Lung microvascular endothelial cell (primary cell): ENCODE measurements at places on chromosomes 11 and 22. TPM values are rescaled to one million over a fixed set of nuclear protein-coding genes. Genes with fewer than 3 reads are reported as not detected.
A peak's percentile ranks its signal among the peaks of the same experiment; 100 is the strongest.

- DNase-seq, result no peak
Observed at GRCh38 chr11:37184326-37184725, 586.3 kb upstream of the RAG2 start.

- DNase-seq, result no peak
Observed at GRCh38 chr11:41982975-41983374, 523.5 kb upstream of the LRRC4C start.

- DNase-seq, result no peak
Observed at GRCh38 chr22:49848690-49849160, 4.9 kb upstream of the ZBED4 start.

DNA sequence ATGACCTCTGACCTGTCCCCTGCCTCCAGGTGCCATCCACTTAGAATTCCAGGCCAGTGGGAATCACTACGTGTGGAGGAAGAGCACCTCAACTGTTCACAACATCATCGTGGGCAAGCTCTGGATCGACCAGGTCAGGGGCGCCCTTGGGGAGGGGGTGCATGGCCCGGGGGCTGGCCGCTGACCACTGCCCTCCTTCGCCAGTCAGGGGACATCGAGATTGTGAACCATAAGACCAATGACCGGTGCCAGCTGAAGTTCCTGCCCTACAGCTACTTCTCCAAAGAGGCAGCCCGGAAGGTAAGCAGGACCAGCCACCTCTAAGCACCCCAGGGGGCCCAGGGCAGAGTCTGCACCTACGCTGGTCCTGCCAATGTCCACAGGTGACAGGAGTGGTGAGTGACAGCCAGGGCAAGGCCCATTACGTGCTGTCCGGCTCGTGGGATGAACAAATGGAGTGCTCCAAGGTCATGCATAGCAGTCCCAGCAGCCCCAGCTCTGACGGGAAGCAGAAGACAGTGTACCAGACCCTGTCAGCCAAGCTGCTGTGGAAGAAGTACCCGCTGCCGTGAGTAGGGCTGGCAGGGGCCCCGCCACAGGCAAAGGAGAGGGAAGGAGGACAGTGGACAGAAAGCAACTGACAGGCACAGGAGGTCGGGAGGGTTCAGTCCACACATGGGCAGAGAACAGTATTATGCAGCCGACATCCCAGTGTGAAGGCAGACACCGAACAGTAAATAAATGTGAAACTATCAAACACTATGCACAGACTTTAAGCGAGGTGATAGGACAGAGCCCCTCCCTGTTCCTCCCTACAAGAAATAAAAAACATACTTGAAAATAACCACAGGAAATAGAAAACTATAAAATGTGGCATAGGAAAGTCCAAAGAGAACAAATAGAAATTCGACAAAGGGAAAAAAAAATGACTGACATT, 74.9 kb downstream of the MORC2 start:
- no peak for DNase-seq

- DNase-seq, result peak; percentile 25
Observed at GRCh38 chr11:1548221-1549070, 23.6 kb downstream of the DUSP8 start.

DNA sequence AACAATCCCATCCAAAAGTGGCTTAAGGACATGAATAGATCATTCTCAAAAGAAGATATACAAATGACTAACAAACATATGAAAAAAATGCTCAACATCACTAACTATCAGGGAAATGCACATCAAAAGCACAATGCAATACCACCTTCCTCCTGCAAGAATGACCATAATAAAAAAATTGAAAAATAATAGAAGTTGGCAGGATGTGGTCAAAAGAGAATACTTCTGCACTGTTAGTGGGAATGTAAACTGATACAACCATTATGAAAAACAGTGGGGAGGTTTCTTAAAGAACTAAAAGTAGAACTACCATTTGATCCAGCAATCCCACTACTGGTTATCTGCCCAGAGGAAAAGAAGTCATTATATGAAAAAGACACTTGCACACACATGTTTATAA, 77.7 kb upstream of the SC5D start:
- no peak for DNase-seq

- DNase-seq, result no peak
Observed at GRCh38 chr11:60867871-60868681, 734 bp downstream of the ZP1 start.

DNA sequence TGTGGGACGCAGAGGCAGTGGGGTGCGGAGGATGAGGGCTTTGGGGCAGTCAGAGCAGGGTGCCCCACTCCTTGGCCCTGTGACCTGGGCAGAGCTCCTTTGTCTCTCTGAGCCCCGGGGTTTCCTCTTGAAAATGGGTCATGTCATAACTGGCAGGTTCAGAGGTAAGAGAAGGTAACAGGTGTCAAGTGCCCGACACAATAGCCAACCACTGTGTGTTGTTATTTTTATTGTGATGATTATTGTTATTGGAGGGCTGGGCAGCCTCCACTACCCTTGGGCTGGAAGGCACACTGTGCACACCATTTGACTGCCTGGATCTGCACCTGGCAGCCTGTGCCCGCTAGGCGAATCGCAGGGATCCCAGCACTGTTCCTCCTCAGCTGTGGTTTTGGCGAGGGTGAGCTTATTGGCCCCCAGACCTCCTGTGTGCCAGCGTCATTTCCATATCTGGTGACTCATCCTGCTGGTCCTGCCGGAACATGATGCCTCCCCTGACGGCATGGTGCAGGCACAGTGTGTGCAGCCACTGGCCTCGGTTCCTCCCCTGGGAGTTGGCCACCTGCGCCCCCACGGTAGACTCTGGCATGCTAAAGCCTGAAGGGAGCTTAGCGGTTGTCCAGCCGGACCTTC, 15.4 kb upstream of the SOX10 start:
- peak; percentile 69 for DNase-seq

- DNase-seq, result peak; percentile 27
Observed at GRCh38 chr11:1484695-1485503, 1.7 kb downstream of the MOB2 start.

- DNase-seq, result no peak
Observed at GRCh38 chr11:7489376-7489775, 4.1 kb downstream of the OLFML1 start.

DNA sequence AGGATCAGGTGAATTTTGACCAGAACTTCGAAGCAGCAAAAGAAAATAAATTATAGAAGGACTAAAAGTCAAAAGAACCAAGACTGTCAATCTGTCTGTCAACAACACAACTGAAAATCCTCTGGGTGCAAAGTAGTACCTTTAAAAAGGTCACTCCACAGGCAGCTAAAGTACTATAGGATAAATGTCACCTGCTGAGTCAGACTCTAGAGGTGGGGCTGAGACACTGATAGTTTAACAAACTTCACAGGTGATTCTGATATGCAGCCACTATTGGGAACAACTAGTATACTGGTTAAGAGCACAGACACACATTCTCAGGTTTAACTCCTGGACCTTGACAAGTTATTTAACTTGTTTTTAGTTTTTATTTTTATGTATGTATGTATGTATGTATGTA, 107.3 kb downstream of the FCHSD2 start:
- DNase-seq, result no peak

- DNase-seq, result no peak
Observed at GRCh38 chr11:118206391-118207031, 18.3 kb downstream of the JAML start.

- no peak for DNase-seq
Observed at GRCh38 chr11:134289789-134290188, 13.6 kb downstream of the GLB1L3 start.

GRCh38 chr22:33537059-33537458, 383.2 kb downstream of the LARGE1 start:
- no peak for DNase-seq

- no peak for DNase-seq
Observed at GRCh38 chr22:33381531-33382406, 323.6 kb upstream of the SYN3 start.

GRCh38 chr11:117315285-117316196, 515 bp downstream of the BACE1 start:
- peak; percentile 19 for DNase-seq

GRCh38 chr22:46027211-46028105, 50.5 kb upstream of the WNT7B start:
- no peak for DNase-seq

DNA sequence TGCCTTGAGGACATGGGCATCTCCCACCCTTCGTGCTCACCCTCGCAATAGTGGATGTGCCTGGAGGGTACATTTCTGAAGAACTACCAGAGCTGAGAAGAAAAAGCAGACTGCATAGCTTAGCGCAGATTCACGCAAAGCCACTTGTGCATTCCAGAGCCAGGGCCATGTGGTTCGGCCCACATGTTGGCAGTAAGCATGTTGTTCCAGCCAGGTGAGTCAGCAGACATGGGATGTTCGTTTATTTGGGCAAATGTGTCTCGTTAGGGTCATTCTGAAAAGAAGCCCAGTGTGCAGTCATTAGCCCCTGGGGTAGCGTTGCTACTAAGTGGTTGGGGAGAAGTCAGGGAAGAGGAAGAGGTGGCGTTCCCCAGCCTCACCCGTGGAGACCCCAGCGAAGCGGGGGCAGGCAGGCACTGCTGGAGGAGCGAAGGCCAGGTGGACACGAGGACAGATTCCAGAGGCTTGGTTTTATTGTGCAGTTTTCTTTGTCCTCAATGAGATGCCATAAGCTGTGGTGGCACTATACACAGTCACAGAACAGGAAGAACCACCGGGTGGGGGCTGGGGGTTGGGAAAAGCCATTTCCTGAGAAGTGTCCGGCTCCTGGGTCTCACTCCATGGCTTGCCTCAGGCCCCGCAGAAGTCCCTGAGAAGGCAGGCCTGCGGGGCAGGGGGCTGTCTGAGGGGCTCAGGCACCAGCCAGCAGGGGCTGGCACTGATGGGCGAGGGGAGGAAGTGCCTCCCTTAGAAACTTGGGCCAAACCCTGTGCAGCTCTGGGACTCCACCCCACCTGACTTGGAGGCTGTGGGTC, 5.0 kb downstream of the THY1 start:
- DNase-seq, result no peak

Gene BET1L
- 8.9 and 11.3 TPM in 2 replicates for total RNA-seq

Gene CABP7
- total RNA-seq, result not detected in 2 replicates

Gene NCF4
- total RNA-seq, result not detected in 2 replicates

Gene DNAJC4
- 11.3 and 19.0 TPM in 2 replicates for total RNA-seq

Gene OR51B2
- not detected in 2 replicates for total RNA-seq

Gene DUSP8
- 0.22 and 0.40 TPM in 2 replicates for total RNA-seq

Gene CTSW
- total RNA-seq, result 0.20 and 0.22 TPM in 2 replicates

Gene KDM4E
- total RNA-seq, result not detected in 2 replicates

Gene ABTB2
- under 0.01 and 0.20 TPM in 2 replicates for total RNA-seq

Gene CARD18
- not detected in 2 replicates for total RNA-seq

Gene GTSE1
- 0.99 and 3.7 TPM in 2 replicates for total RNA-seq

Gene SYT12
- under 0.01 TPM in 2 replicates for total RNA-seq
